ENCODE measurements at places on chromosomes 2 and 18. TPM values are rescaled to one million over a fixed set of nuclear protein-coding genes. Genes with fewer than 3 reads are reported as not detected.

The HAAO gene
- total RNA-seq = 3.7 TPM

The MEP1B gene
- 0.11 TPM for total RNA-seq

The UGT1A9 gene
- total RNA-seq = not detected

The C2orf72 gene
- total RNA-seq = 23.0 TPM

The WNT6 gene
- 1.6 TPM for total RNA-seq

The GKN2 gene
- not detected for total RNA-seq

The UGT1A1 gene
- total RNA-seq = not detected

The ASPRV1 gene
- total RNA-seq = 4.9 TPM

The MCFD2 gene
- total RNA-seq = 79.3 TPM

The ASAP2 gene
- total RNA-seq = 30.5 TPM

The DSC3 gene
- total RNA-seq = 2.6 TPM

The GPR45 gene
- total RNA-seq = 0.39 TPM

The SRD5A2 gene
- total RNA-seq = 0.17 TPM

The GCKR gene
- total RNA-seq = 0.20 TPM

GRCh38 chr2:209942936-209943605 is 59.4 kb upstream of the RPE start:
- no peak for DNase-seq

DNA sequence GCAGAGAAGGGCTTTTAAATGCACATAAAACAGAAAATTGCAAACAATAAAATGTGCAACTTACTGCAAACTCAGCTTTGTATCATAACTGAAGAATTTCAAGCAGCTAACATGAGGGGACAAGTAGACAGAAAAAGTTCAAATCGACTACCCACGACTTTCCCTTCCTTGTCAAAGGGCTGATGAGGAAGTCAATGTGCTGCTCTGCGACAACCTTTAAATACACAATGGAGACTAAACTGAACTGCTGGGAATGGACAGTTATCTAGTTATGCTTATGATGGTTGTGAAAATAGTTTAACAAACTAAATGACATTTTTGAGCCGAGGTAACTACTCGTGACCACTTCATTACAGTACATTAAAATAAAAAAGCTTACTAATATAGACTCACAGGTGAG is 84.1 kb downstream of the INO80D start:
- DNase-seq = no peak

- DNase-seq = peak; percentile 8
Observed at GRCh38 chr2:74708883-74709282, 54.8 kb downstream of the SEMA4F start.

DNA sequence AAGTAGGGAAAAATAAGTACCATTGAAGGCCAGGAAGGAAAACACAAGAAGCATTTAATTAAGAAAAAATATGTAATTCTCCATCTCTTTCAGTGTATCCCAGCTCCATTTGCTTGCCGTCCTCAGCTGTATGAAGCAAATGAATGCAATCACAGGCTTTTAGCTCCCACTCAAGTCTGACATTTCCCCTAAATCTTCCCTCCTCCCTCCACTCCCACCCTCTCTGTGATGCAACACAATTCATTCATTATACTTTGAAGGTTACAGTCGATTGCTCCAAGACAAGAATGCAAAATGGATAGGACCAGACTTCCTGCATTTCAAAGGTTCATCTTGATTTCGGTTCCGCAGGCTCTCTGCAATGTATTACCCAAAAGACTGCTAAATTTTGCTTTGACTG is 172.7 kb upstream of the SERPINE2 start:
- DNase-seq = no peak

- DNase-seq = peak; percentile 72
Observed at GRCh38 chr2:39623917-39624316, 41.8 kb upstream of the TMEM178A start.

GRCh38 chr2:76633276-76633921 is 888.8 kb downstream of the LRRTM4 start:
- DNase-seq = no peak

DNA sequence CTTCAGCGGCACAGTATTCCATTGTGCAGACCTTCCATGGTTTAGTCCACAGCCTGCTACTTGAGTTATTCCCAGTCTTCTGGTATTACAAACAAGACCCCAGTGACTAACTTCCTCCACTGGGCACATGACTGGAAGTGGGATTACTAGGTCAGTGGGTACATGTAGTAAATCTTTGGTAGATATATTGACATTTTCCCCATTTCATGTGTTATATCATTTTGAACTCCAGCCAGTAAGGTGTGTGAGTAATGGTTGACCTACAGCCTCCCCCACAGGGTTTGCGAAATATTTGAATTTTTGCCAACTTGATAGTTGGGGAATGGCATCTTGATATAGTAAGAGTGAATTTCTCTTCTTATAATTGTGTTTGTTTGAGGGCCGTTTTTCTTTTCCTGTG is 58.8 kb downstream of the RNF144A start:
- no peak for DNase-seq

DNA sequence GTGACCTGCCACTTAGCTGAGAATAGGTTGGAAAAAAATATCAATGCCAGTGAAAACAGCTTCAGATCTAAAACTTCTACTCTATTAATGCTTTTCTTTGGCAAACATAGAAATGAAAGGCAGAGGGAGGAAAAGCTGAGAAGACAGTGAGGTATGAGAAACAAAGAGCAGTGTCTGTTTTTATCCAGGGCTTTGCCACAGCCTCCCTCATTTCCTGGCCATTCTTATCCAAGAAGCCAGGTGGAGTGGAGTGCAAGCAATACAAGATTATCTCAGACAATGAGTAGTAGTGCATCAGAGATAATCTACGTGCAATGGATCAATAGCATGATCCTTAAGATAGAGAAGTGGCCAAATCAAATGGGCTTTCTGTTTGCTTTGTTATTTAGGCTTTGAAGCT is 808.7 kb upstream of the PIK3C3 start:
- no peak for DNase-seq

DNA sequence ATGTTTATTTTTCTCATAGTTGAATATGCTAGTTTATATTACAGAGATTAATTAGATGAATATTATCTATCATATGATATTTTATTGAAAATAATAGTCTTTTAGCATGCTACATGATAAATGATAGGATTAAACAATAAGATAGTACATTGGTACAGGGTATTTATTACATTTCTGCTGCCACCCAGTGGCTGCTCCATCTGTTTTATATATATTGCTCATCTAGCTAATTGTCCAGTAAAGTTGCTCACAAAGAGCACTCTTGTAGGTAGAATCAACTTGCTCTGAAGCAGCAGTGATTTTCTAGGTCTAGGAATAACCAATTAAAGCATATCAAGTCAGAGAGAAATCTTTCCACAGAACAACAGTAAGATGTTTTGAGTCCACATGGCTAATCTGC is 183.3 kb downstream of the ASXL3 start:
- DNase-seq = no peak

GRCh38 chr2:236785611-236786057 is 216.0 kb downstream of the ACKR3 start:
- DNase-seq = peak; percentile 73

- peak; percentile 29 for DNase-seq
Observed at GRCh38 chr2:197960786-197961185, 156.4 kb downstream of the PLCL1 start.

- no peak for DNase-seq
Observed at GRCh38 chr2:101986804-101987740, 4.7 kb upstream of the IL1R2 start.

DNA sequence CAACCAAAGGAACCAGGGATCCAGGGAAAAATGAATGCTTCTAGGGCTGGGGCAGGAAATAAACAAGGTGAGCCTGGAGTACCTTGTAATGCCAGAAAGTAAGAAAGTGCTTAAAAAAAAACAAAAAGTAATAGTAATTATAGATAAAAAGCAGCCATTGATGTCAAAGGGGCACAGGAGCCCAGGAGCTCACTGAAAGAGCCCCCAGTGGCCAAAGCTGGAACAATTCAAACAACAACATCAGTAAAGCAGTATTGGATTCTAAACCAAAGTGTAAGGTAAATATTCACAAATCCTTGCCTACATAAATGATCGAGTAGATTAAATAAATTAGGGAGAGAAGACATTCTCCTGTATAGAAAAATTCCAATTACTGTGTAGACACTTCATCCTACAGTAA is 114.3 kb upstream of the ARL4C start:
- no peak for DNase-seq

GRCh38 chr18:44917216-44918141 is 236.8 kb downstream of the SETBP1 start:
- no peak for DNase-seq

- DNase-seq = no peak
Observed at GRCh38 chr2:60219536-60219935, 333.9 kb downstream of the BCL11A start.

GRCh38 chr18:9574473-9575115 is 39.8 kb downstream of the PPP4R1 start:
- DNase-seq = no peak

GRCh38 chr2:170022692-170023091 is 155.3 kb upstream of the MYO3B start:
- no peak for DNase-seq

GRCh38 chr2:240960971-240961876 is 37.2 kb upstream of the SNED1 start:
- no peak for DNase-seq

DNA sequence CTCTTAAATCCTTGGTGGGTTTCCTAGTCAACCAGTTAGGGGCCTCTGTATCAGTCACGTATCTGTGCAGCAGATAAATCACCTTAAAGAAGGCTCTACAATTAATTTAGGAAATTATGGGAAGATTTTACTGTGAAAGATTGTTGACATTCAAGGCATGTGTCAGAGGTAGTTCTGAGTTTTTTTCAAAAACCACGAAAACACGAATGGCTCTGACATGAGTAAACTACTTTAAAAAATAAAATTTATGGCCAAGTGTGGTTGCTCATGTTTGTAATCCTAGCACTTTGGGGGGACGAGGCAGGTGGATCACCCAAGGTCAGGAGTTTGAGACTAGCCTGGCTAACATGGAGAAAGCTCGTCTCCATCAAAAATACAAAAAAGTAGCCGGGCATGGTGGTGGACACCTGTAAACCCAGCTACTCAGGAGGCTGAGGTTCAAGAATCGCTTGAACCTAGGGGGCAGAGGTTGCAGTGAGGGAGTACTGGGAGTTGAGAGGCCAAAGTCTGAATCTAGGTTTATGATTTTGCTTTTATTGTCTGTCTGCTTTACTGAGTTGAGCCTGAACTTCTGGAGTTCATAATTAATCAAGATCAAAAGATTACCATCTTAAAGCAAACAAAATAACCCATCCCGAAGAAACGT is 77.1 kb downstream of the SPRED2 start:
- no peak for DNase-seq

DNA sequence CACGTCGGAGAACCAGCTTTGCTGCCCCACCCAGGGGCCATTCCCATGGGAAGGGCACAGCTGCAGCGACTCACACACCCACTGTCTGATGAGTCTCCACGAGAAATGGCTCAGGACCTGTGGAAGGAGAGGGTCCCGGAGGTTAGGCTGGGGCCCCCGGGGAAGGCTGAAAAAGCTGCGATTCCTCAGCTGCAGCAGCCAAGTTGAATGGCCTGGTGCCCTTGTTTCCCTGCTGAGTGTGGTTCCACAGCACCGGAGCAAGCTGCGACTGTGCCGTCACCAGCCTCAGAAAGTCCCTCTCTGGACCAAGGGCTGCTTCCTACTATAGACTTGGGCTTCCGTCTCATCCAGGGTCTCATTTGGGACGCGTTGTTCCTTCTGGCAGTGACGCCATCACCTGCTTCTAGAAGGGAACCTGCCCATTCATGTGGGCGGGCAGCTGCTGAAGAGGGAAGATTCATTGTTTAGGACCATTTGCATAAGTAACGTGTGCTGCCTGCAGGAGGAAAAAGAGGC is 180.2 kb downstream of the INHBB start:
- DNase-seq = no peak

DNA sequence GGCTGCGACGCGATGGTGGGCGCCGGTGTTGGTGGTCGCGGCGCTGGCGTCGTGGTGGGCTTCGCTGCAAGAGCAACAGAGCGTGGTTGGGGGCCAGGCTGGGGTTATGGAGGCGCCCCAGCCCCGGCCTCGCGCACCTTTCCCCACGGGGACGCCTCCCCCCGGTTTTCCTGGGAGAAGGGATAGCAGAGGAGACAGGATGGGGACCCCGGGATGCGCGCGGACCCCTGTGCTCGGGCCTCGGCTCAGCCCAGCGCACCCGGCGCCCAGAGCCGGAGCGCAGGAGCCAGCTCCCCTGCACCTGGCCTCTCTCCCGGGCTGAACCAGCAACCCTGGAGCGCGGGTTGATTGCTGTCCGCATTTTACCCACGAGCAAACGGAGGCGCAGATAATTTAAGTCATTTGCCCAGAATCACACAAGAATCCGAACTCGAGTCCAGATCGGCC is 1.0 kb downstream of the CD8A start:
- peak; percentile 9 for DNase-seq

- no peak for DNase-seq
Observed at GRCh38 chr18:58362027-58362575, 266.8 kb downstream of the ALPK2 start.

- no peak for DNase-seq
Observed at GRCh38 chr2:117323331-117323730, 491.2 kb upstream of the DDX18 start.

DNA sequence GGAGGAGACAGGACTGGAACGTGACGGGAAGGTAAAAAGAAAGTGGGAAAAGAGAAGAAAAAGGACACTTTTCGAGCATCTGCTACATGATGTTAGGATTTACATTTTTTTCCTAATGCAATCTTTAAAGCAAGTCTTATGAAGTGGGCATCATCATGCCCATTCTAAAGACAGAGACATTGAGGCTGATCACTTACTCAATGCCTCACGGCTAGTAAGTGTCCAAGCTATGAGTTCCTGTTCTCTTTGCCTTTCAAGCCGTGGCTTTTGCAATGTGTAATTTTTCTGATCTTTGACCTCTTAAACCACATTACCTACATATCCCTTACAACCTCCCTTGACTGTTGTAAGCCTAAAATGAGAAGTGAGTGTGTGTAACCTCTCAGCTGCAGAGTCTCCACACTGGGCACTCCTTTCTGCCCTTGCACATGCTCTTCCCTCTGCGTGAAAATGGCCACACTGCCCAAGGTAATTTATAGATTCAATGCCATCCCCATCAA is 649.2 kb downstream of the RNF144A start:
- no peak for DNase-seq

- no peak for DNase-seq
Observed at GRCh38 chr2:219728991-219729487, 101.6 kb downstream of the SLC4A3 start.

DNA sequence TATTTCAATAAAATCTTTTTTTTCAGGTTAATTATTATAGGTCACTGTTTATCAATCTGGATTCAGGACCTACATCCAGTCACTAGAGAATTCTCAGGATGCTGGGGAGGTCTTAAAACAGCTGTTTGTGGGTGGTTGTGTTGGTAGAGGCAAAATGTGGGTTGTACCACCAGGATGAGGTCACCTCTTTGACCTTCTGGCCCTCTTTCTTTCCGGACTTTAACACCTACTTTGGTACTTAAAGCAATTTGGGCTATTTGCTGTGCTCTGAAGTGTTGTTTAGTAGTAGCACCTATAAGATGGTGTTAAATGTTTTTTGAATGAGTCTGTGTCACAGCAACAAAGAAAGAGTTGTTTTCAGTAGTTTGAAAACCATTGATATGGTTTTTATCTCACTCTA is 14.6 kb downstream of the EML4 start:
- DNase-seq = no peak

DNA sequence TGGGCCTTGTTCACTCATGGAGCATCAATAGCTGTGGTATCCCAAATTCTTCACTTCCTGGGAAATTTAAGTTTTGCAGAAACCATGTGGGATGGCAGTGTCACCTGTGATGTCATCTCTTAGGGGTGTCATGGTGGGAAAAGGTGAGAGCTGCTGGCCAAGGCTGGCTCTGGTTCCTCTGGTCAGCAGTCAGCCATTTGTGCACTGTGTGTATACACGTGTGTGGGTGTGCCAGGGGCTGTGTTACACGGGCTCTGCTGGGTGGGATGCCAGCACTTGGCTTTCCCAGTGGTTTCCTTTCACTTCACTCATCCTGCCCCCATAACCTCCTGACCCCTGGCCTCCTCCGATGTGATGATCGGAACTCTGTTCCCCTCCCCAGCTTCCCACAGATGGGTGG is 21.3 kb downstream of the SAG start:
- no peak for DNase-seq

Data from spinal cord (tissue), 10 donors.